ENCODE measurements at places on chromosomes 13 and 19.
A peak's percentile ranks its signal among the peaks of the same experiment; 100 is the strongest.

- DNase-seq, result no peak
Observed at GRCh38 chr13:50446611-50447010, 396.9 kb downstream of the DLEU7 start.

GRCh38 chr13:23289917-23290357 lies 109.2 kb downstream of the SGCG start:
- no peak for DNase-seq

DNA sequence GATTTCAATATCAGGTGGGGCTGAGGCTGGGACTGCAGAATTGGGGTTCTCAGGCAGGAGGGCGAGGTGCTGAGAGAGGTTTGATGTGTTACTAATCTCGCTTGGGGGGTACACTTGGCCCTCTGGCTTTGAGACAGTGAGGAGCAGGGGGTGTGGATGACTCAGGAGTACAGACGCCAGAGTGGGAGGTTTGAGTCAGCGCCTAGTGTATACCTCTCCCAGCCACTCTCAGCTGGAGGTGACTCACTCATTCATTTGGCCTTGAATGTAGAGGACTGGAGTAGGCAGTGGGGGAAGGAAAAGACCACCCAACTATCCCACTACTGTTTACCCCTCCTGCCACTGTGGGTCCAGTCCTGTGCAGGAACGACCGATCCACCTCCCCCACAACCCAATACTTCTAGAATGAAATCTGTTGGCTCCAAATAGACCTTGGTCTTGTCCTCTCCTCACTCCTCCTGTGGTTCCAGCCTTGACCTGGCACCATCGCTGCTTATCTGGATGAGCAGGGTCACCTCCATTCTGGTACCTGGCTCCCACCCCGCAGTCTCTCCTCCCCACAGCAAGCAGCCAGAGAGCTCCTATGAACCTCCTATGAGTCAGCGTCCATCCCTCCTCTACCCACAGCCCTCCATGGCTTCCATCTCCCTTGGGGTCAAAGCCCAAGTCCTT lies 20.1 kb upstream of the ZNRF4 start:
- DNase-seq, result peak; percentile 71

DNA sequence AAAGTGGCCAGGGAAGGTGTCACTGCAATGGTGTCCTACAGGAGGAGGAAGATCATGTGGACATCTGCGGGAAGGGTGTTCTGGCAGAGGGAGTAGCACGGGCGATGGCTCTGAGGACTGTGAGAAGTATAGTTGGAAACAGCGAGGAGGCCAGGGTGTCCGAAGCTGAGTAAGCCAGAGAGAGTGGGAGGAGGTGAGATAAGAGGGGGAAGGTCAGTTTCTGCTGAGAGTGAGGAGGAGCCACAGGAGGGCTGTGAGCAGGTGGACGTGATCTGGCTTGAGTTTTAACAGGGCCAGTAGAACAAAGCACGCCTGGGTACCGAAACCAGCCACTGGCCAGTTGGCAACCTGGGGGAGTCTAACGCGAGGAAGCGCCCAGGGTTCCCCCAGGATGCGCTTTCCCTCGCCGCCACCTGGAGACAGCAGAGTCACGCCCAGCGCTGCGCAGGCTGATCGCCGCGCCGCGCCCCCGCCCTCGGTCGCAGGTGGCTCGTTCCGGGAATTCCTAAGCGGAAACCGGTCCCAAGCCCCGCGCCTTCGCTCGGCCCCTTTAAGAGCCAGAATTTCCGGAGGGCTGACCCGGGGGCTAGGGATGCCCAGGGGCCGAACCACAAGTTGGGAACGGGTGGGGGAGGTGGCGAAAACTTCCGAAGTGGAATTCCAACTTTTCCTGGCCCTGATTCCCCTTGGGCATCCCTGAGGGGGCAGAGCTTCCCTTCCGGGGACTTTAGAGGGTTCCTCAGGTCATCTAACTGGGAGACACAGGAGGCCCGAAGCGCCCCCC lies 1.1 kb upstream of the LSR start:
- DNase-seq, result peak; percentile 46

GRCh38 chr19:7255631-7256030 lies 38.6 kb downstream of the INSR start:
- DNase-seq, result no peak

DNA sequence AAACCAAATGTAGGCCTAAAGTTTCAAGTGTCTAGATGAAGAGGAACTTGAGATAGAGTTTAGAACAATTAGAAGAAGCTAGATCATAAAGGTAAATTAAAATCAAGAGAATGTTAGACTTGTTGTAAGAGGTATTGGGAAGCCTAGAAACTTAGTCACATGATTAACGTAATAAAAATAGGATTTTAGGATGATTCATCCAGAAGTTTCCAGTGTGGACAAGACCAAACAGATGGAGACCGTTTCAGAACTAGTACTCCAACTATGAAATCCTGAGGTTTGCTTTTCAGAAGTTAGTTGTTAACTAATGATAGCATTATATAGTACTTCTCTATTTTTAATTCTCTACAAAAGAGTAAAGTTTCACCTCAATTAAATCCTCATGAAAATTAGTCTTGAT lies 104.9 kb downstream of the MZT1 start:
- DNase-seq, result no peak

DNA sequence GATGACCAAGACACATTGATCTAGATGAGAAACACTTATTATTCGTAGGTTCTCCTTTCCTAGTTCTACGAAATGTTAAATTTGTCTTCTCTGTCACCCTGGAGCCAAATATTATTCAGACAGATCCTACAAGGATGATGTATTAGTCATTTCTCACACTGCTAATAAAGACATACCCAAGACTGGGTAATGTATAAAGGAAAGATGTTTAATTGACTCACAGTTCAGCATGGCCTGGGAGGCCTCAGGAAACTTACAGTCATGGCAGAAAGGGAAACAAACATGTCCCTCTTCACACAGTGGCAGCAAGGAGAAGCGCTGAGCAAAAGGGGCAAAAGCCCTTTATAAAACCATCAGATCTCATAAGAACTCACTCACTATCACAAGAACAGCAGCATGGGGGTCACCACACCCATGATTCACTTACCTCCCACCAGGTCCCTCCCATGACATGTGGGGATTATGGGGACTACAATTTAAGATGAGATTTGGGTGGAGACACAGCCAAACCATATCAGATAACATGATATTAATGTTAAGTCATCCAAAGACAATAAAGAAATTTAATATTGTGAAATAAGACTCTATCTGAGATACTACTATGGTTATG lies 1248.8 kb upstream of the SLC10A2 start:
- no peak for DNase-seq

DNA sequence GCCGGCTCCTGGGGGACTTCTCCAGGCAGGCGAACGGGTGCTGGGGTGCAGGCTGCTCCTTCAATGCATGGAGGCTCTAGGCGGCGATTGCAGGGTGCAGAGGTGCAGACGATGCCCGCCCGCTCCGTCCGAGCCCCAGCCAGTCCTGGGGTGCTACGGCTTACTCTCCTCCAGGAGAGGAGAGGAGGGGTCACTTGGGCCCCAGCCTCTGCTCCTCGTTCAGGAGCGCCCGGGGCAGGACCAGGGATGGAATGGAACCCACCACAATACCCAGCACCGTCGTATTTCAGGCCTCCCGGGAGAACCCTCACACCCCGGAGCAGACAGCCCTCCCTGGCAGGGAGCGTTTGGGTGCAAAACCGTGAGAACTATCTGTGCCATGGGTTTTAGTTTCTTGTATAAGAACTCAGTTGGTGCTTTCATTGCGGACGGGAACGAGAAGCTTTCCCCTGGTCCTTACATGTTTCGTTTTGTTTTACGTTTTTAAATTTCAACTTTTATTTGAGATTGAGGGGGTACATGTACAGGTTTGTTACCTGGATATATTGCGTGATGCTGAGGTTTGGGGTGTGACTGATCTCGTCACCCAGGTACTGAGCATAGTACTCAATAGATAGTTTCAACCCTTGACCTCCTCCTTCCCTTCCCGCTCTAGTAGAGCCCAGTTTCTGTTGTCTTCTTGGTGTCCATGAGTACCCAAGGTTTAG lies 46.8 kb downstream of the ARHGEF18 start:
- no peak for DNase-seq

DNA sequence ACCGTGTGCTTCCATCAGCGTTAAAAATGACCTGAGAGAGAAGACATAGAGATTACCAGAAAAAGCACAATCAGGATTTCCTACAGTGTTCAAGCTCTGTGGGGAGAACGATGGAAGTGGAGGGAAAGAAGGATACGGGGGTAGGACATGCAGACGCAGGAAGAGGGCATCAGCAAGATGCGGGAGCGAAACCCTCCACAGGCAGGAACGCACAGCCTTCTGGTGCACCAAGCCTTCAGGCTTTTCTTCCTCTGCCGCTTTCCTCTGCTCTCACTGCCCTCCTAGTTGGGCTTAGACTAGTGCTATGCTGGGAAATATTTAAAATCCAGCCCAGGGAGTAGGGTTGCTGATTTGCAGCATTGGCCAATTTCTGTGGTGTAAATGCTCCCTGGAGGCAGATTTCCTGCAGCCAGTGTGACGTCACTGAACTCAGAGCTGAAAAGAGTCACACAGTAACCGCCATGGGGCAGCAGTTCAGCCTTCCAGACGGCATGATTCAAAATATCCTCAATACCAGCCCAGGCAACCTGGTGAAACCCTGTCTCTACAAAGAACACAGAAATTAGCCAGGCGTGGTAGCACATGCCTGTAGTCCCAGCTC lies 205.1 kb upstream of the SOX1 start:
- DNase-seq, result no peak

- DNase-seq, result peak; percentile 69
Observed at GRCh38 chr13:33610438-33611120, 207.4 kb upstream of the RFC3 start.

GRCh38 chr13:31199527-31199848 lies 287 bp upstream of the B3GLCT start:
- DNase-seq, result no peak

DNA sequence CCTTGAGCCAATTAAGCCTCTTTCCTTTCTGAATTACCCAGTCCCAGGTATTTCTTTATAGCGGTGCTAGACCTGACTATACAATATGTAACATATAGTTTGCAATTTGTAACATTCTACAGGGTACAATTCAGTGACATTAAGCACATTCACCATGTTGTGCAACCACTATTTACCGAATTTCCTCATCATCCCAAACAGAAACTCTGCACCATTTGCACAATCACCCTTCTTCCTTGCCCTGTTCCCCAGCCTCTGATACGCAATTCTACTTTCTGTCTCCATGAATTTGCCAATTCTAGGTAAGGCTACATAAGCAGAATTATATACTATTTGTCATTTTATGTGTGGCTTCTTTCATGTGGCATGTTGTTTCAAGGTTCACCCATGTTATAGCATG lies 13.7 kb upstream of the SIGLEC10 start:
- DNase-seq, result no peak

DNA sequence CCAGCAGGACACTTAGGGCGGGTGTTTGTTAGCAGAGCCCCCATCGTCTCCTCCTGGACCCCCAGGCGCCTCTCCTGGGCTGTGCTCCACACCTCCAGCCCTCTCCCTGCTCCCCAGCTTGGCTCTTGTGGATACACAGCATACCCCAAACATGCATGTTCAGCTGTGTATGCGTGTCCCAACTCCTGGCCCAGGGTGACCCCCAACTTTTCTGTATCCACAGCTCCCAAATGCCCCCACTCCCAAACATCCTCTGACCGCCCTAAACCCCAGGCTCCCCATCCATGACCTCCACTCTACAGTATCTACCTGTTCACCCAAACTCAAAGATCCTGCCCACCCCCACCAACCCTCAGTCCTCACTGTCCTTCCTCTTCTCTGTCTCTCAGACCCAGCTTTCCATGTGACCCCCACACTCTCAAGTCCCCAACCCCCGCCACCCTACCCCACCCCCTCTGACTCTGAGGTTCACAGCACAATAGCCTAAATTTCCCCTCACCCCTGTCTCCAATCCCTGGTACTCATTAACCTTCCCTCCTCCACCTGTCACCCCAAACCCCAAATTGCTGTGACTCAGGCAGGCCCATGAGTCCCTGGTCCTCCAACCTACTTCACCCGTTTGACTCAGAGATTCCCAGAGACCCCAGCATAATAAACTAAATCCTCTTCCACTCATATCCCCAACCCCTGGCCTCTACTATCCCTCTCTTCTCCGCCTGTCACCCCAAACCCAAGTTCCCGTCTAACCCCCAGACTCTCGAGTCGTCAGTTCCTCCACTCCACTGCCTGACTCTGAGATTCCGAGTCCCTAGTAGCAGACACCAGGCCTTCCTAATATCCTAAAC lies 968 bp downstream of the UBE2M start:
- DNase-seq, result no peak

- no peak for DNase-seq
Observed at GRCh38 chr13:70188567-70188966, 80.3 kb upstream of the KLHL1 start.

- no peak for DNase-seq
Observed at GRCh38 chr13:74336546-74336945, 202.3 kb upstream of the KLF12 start.

DNA sequence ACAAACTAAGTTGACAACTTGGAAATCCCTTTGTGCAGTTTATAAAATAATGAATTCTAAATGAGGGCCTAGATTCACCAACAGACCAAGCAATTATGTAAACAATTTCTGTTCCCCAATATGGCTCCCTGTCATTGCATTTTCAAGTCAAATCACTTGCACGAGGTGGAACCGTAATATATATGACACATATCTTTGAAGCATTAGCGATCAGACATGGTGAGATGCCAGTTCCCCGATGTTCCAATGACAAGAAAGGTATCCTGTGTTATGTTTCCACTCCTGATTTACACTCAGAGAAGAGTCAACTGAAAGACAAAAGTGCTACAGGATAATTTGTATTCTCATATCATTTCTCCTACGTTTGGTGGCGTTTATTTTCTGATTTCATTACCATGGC lies 108.5 kb upstream of the TDRD3 start:
- DNase-seq, result no peak

DNA sequence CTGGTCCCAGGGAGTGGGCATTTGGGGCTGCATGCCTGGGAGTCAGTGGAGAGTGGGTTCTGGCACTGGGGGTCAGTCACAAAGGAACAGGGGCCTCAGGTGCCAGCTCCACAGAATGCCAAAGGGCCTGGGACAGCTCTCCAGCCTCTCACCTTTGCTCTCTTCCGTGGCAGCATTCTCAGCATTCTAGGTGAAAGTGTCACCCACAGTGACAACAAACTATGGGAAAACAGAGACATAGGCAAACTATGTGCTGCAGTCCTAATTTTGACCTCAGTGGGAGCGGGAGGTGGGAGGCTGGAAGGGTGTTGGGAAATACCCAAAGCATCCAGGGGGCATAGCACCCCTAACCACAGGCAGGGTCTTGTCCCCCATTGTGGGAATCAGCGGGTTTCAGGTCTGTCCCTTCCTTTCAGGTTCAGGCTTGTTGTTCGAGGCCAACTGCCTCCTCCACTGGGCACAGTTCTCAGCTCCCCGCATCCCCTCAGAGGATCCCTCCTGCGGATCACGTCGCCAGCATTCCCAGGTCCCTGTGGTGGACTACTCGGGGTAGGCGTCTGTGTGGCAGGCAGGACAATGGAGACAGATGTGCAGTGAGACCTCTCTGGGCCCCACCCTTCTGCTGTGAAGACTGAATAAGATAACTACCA lies 52.4 kb downstream of the TSHZ3 start:
- DNase-seq, result no peak

DNA sequence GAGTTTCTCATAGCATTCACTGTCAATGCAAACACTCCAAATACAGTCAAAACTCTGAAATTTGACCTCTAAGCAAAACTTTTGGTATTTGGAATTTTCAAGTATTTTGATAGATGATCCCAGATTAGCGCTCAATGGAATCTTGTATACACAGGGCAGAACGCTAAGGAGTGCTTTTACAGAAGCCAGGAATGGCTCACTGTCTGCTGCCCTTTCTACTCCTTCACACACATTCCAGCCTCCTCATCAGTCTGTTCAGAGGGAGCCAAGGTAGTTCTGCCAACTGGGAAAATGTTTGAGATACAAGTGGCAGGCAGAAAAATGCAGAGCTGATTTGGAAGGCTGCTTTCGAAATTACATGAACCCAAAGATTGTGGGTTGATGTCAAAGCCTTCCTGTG lies 4.4 kb upstream of the STARD13 start:
- DNase-seq, result no peak

Measured in stimulated activated CD4-positive, alpha-beta T cell treated with anti-CD3 and anti-CD28 coated beads, Interleukin-1b, Interleukin-23, amount 100 ng/mL, for 48 hours (primary cell).